ENCODE measurements at places on chromosomes 13 and 19.

DNA sequence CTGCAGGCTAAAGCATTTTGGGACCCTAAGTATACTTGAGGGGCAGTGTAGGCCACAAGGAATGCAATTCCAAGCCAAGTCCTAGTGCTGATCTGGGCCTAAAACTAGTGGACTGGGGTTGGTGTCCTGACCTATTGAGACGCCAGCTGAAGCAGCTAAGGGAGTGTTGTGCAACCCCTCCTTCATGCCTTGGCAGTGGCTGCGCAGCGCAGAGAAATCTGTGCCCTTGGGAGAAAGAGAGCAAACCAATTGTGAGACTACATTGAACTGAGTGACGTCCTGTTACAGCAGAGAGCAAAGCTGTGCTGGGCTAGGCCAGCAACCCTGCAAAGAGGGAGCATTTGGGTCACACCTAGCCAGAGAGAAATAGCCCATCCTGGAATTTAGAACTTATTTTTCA, 2715.0 kb upstream of the PCDH20 start:
- DNase-seq = peak; percentile 0

- DNase-seq = no peak
These were observed 9.2 kb downstream of the RANBP3 start for GRCh38 chr19:5968431-5969373.

- no peak for DNase-seq
These were observed 6.0 kb upstream of the CTU1 start for GRCh38 chr19:51114087-51114729.

DNA sequence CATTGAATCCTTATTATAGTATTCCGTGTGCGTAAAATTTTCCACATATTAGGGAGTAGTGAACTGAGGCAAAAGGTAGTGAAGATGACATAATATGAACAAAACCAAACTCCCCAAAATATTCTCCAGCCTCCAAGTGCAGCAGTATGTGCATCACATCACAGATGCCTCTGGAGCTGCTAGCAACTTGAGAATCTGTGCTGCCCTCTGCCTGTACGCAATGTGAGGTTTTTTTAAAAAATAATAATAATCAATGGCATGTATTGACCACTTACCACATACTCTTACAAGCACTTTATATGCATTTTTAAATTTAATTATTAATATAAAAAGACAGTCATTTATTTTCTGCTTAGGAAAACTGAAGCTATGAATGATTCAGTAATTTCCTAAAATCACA, 583.0 kb upstream of the SPRY2 start:
- peak; percentile 42 for DNase-seq

DNA sequence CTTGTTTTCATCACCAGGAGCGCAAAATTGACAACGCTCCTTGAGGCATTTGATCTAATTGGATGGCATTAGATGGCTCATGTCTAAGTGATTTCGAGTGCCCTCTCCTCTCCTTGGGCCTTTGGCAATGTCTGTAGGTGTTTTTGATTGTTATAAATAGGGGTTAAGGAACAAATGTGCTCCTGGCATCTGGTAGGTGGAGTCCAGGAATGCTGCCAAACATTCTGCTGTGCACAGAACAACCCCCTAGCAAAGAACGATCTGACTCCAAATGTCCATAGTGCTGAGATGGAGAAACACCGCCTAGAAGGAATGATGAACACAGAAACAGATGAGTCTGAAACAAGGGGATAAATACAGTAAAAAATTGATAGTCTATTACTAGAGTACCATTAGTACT, 68.0 kb upstream of the C1QTNF9B start:
- no peak for DNase-seq

DNA sequence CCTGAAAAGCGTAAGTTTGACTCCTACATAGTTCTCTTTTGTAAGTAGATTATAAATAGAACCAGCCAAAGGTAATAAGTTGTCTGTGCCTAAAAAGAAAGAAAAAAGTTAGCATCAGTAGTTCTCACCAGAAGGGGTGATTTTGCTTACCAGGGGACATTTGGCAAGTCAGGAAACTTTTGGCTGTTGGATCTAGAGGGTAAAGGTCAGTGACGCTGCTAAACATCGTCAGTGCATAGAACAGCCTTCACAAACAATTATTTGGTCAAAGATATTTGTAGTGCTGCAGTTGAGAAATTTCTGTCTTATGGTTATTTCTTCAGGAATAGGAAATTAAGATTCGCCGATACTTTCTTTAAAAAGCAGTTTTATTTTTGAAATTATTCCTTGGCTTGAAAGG, 2.0 kb downstream of the USPL1 start:
- no peak for DNase-seq

DNA sequence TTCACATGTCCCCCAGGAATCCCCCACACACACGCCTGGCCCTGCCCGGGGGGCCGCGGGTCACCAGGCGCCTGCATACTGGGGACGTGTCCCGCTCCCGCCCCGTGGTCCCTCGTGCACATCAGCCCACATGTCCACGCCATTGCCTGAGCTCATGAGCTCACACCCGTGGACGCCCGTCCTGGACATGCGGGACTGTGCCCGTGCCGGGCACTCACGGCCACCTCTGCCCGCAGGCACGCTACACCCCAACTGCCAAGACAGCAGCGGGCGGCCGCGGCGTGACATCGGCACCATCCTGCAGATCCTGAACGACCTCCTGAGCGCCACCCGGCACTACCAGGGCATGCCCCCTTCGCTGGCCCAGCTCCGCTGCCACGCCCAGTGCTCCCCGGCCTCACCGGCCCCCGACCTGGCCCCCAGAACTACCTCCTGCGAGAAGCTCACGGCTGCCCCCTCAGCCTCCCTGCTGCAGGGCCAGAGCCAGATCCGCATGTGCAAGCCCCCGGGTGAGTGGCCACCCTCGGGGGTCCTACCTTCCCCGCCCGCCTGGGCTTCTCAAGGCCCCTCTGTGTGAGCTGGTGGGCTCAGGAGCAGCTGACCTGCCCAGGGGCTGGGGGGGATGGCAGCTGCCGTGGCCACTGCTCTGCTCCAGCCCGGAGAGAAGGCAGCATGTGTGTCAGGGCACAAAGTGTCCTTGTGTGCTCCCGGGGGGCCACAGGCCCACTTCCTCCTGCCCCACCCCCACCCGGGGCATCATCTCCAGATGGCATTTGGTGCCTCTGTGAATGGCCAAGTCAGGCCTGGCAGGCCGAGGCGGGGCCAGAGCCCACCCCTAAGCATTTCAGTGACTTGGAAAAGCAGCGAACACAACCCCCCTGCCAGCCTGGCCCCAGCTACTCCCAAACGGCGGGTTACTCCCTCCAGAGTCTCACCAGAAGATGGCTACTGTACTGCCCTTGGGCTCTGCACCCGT, 7.1 kb downstream of the MIDN start:
- no peak for DNase-seq

DNA sequence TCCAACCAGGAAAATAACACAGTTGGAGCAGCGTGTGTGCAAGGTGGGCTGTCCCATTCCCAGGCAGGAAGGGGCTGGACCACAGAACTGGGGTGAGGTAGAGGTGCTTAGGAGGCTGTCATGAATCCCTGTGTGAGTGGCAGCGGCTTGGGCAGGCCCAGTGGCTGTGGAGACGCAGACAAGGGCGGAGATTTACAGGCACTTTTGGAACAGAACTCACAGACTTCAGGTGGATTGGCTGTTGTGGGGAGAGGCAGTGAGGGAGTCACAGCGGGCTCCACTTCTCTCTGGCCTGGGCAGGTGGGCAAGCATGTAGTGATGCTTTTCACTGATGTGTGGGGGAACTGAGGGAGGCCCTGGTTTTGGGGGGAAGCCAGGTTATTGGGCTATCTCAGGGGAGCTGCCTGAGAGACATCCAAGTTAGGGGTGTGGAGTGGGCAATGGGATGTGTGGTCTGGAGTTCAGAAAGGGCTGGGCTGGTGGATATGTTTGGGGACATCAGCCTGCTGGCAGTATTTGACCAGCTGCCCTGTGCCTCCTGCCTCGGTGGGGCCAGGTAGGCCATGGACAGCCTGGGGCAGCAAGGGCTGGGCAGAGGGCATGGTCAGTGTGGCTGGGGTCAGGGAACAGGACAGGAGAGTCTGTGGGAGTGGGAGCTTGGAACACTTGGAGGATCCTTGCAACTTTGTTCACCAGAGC, 27.0 kb upstream of the ZNF492 start:
- no peak for DNase-seq

DNA sequence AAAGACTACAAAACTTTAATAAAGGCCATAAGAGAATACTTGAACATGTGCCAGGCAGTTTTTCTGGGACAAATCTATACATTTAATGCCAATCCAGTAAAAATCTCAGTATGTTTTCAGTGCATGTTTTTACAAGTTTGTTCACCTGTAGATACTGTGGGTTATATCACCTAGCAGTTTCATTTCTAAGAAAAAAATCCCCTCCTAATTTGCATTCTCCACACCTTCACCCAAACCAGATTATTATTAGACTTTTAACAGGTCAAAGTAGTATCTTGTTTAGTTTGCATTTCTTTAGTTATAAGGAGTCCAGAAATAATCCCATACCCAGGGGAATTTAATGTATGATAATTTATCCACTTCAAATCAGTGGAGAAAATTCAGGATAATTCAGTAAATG, 17.0 kb upstream of the LPAR6 start:
- DNase-seq = no peak

- peak; percentile 66 for DNase-seq
These were observed 10.0 kb downstream of the ATP7B start for GRCh38 chr13:52001120-52001731.
